Pericardium fibroblast (primary cell): ENCODE measurements at places on chromosomes 5 and 9. TPM values are rescaled to one million over a fixed set of nuclear protein-coding genes. Genes with fewer than 3 reads are reported as not detected.

The ESM1 gene
- 1.3 TPM in 1 of 2 replicates, not detected in the other for total RNA-seq

The SPOCK1 gene
- total RNA-seq, result 35.1 and 97.0 TPM in 2 replicates

The CER1 gene
- not detected in 2 replicates for total RNA-seq

The ZNF346 gene
- total RNA-seq, result 13.4 and 16.9 TPM in 2 replicates

The KCNN2 gene
- total RNA-seq, result not detected in 2 replicates

The STOM gene
- total RNA-seq, result 73.4 and 129 TPM in 2 replicates

The PHYHD1 gene
- 15.9 and 18.6 TPM in 2 replicates for total RNA-seq

The PRELID1 gene
- total RNA-seq, result 85.7 and 98.8 TPM in 2 replicates

The CDKN2B-AS1 gene
- total RNA-seq, result 0.26 TPM in 1 of 2 replicates, not detected in the other

The GAPT gene
- not detected in 2 replicates for total RNA-seq

The FBXO38 gene
- total RNA-seq, result 28.0 and 34.5 TPM in 2 replicates

The ARL14EPL gene
- not detected in 2 replicates for total RNA-seq

The ELL2 gene
- total RNA-seq, result 13.8 and 21.7 TPM in 2 replicates

The TPRN gene
- 12.4 and 16.1 TPM in 2 replicates for total RNA-seq

The CCNO gene
- not detected in 2 replicates for total RNA-seq

The TRIP13 gene
- 2.0 and 3.8 TPM in 2 replicates for total RNA-seq

The FOXI1 gene
- total RNA-seq, result not detected in 2 replicates

The PHF24 gene
- 0.12 and 1.0 TPM in 2 replicates for total RNA-seq

The ATOSB gene
- 10.8 and 22.4 TPM in 2 replicates for total RNA-seq

The SLC6A19 gene
- not detected in 2 replicates for total RNA-seq

The RFX3 gene
- total RNA-seq, result 0.51 and 0.58 TPM in 2 replicates

The LHX2 gene
- 0.34 and 0.70 TPM in 2 replicates for total RNA-seq

The BTNL3 gene
- total RNA-seq, result not detected in 2 replicates

The CCDC69 gene
- 6.8 and 12.9 TPM in 2 replicates for total RNA-seq

The GHR gene
- 7.1 and 7.7 TPM in 2 replicates for total RNA-seq

The APBB3 gene
- total RNA-seq, result 11.1 and 16.0 TPM in 2 replicates

The FOXD4L3 gene
- total RNA-seq, result not detected in 2 replicates

The THOC3 gene
- 35.5 and 35.7 TPM in 2 replicates for total RNA-seq

The ST8SIA4 gene
- 0.47 and 0.85 TPM in 2 replicates for total RNA-seq

The IL5 gene
- total RNA-seq, result not detected in 2 replicates

The DOLPP1 gene
- 9.3 and 11.4 TPM in 2 replicates for total RNA-seq

The CDH9 gene
- total RNA-seq, result not detected in 2 replicates

The NDST1 gene
- 86.9 and 110 TPM in 2 replicates for total RNA-seq

The PDCD1LG2 gene
- total RNA-seq, result 0.77 and 10.7 TPM in 2 replicates

The LCN9 gene
- not detected in 2 replicates for total RNA-seq

The MARCOL gene
- not detected in 2 replicates for total RNA-seq

The EIF4EBP3 gene
- total RNA-seq, result 1.4 and 7.2 TPM in 2 replicates

The ADGRV1 gene
- not detected in 2 replicates for total RNA-seq

The C9 gene
- not detected in 2 replicates for total RNA-seq

The KCNIP1 gene
- 0.35 and 1.0 TPM in 2 replicates for total RNA-seq

The SMIM33 gene
- total RNA-seq, result not detected in 2 replicates

The C5 gene
- 1.4 and 5.6 TPM in 2 replicates for total RNA-seq

The DDX4 gene
- not detected in 2 replicates for total RNA-seq

The SPATA31E1 gene
- not detected in 2 replicates for total RNA-seq

The NDUFB6 gene
- 38.2 and 47.8 TPM in 2 replicates for total RNA-seq

The GNA14 gene
- total RNA-seq, result 0.09 and 13.7 TPM in 2 replicates

The ELOVL7 gene
- 0.09 TPM in 1 of 2 replicates, not detected in the other for total RNA-seq
